ENCODE measurements at places on chromosomes 16 and 17.

- no peak for DNase-seq
These were observed 224.8 kb upstream of the TNRC6C start for GRCh38 chr17:77733576-77734296.

GRCh38 chr17:41141361-41141760 lies 1.0 kb upstream of the KRTAP4-6 start:
- DNase-seq = no peak

DNA sequence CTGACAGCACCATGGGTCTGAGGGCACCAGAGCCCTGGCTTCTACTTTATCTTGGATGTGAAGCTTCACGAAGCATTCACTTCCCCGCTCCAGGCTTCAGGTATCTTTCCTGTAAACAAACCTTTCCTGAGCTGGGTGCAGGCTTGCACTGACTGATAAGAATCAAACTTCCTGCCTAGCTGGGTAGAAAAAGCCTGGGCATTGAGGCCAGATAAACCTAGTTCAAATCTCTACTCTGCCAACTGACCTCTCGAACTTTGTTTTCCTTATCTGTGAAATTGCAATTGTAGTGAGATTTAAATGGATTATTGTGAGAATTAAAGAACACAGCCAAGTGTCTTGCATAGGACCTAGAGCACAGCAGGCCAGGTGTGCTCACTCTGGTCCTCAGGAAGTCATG lies 2.9 kb upstream of the TMEM208 start:
- no peak for DNase-seq

- no peak for DNase-seq
These were observed at the start of gene CPNE7 for GRCh38 chr16:89575247-89576152. Gene CPNE7, plus strand, starts transcription at chr16:89575758. Its CDS starts 140 bp downstream, at chr16:89575898.

GRCh38 chr17:36152639-36153120 lies 23.8 kb downstream of the TBC1D3B start:
- no peak for DNase-seq

DNA sequence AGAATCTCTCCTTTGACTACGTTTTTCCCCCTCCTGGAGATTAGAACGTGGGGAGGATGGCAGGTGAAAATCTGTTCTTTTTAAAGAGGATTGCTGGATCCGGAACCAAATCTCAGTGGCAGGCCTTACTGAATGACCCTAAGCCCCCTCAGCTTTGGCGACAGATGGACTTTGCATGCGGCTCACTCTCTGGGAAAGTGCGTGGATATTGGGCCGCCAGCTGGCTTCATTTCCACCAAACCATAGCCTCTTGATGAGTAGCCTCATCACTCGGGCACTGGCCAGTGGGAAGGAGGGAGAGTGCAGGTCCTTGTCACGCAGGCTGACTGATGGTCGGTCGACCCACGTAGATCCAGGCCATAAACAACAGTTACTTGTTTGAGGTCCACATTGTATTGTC lies 31.3 kb upstream of the CCDC182 start:
- DNase-seq = no peak

- DNase-seq = peak; percentile 9
These were observed 692 bp upstream of the SOCS1 start for GRCh38 chr16:11256661-11257130.

- DNase-seq = no peak
These were observed 770.8 kb upstream of the SOX9 start for GRCh38 chr17:71349908-71350600.

GRCh38 chr17:36885153-36885735 lies 52.0 kb upstream of the LHX1 start:
- DNase-seq = no peak

- DNase-seq = peak; percentile 18
These were observed 101.9 kb upstream of the HSBP1 start for GRCh38 chr16:83705856-83706255.

GRCh38 chr16:87834668-87835473 lies 34.4 kb downstream of the SLC7A5 start:
- DNase-seq = no peak

DNA sequence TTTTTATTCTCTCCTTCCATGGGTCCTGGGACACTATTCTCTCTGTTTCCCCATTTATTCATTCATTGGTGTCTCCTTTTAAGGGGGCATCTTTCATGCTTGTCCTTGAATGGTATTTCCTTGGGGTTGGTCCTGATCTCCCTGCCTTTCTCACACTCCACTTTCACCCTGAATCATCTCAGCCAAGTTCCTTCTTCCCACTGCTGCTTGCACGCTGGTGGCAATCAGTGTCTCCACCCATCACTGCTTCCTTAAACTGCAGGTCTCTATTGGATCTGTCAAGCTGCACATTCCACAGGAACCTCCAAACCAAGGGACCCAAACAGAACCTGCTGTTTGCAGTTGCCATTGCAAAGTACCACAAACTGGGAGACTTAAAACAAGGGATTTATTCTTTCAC lies 89.3 kb upstream of the SDK2 start:
- no peak for DNase-seq

GRCh38 chr17:40021451-40021971 lies 6.3 kb downstream of the CSF3 start:
- DNase-seq = peak; percentile 40

DNA sequence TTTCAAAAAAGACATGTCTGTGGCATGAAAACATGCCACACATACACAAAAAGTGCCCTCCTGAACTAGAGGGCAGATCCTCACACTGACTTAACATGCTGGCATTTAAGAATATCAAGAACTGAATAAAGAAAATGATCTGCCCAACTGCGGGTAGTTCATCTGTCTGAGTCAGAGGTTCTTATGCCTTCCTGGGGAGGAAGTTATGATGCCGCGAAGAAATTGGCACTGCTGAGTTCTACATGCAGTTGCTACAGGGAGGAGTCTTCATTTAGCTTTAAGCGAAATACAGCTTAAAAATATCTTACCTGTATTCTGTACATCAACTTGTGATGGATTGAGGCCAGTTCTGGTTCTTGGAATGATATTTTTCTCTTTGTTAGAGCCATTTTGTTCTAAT lies 6.3 kb downstream of the ALDH3A2 start:
- DNase-seq = no peak

- peak; percentile 10 for DNase-seq
These were observed 1231.8 kb downstream of the CDH11 start for GRCh38 chr16:63890081-63890480.

- DNase-seq = no peak
These were observed 22.2 kb downstream of the ITPRIPL2 start for GRCh38 chr16:19135896-19136438.

- DNase-seq = no peak
These were observed 9.8 kb upstream of the SMTNL2 start for GRCh38 chr17:4574448-4575045.

DNA sequence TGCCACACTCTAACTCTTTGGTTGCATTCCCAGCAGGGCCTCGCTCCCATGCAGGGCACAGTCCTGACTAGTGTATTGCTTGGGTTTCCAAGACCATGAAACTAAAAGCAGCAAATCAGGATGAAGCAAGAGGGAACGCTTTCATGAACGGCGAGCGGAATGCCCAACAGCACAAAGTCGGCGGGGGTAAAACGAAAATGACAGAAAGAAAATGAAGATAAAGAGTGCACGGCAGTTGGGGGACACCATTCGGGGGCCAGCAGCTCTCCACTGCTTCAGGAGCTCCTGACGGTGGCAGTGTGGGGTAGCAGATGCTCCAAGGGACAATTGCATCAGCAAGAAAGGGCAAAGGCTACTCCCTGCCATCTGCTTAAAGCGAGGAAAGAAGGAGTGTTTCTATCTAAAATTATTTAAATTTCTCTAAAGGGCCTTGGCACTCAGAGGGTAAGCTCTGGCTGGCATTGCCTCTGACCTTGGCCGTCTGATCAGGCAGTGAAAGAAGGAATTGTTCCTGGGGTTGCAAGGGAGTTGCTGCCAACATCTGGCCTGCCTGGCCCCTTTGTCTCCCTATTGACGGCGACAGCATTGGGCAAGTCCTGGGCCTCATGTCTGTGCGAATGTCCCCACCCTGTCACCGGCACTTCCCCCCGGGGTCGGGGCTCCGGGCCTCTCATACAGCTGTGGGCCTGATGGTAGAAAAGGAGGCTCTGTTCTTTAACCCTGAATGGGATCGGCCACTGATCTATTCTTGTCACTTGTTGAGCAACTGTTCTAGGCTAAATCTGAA lies 138.2 kb downstream of the CMIP start:
- no peak for DNase-seq

DNA sequence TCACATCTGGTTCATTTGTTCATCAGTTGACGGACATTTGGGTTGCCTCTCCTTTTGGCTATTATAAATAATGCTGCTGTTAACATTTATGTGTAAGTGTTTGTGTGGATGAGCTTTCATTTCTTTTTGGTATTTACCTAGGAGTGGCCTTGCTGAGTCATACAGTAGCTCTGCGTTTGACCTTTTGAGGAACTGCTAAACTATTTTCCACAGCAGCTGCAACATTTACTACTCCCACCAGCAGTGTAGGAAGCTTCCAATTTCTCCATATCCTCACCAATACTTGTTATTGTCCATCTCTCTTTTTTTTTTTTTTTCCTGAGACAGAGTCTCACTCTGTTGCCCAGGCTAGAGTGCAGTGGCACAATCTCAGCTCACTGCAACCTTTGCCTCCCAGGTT lies 20.7 kb upstream of the PLCG2 start:
- DNase-seq = no peak

DNA sequence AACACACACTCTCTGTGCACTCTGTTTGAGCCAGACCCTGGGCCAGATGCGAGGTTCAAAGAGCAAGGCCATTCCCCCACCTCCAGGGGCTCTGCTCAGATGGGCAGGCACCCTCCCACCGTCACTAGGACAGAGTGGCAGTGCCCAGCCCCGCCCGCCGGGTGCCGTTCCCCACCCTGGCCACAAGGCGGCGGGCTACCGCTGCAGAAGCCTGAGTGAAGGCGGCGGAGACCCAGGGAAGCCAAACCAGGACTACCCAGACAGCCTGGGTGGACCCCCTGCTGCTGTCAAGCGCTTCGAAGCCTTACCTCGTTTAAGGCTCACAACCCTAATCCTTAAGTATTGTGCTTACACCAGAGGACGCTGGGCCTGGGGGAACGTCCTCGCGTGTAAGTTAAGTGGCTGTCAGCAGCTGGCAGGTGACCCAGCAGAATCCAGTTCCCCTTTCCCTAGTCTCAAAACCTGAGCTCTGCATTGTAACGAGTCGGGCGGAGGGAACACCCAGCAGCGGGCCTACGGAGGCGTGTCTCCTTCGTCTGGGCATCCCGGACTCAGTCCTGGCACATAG lies 4.5 kb downstream of the ARHGAP27 start:
- DNase-seq = no peak

DNA sequence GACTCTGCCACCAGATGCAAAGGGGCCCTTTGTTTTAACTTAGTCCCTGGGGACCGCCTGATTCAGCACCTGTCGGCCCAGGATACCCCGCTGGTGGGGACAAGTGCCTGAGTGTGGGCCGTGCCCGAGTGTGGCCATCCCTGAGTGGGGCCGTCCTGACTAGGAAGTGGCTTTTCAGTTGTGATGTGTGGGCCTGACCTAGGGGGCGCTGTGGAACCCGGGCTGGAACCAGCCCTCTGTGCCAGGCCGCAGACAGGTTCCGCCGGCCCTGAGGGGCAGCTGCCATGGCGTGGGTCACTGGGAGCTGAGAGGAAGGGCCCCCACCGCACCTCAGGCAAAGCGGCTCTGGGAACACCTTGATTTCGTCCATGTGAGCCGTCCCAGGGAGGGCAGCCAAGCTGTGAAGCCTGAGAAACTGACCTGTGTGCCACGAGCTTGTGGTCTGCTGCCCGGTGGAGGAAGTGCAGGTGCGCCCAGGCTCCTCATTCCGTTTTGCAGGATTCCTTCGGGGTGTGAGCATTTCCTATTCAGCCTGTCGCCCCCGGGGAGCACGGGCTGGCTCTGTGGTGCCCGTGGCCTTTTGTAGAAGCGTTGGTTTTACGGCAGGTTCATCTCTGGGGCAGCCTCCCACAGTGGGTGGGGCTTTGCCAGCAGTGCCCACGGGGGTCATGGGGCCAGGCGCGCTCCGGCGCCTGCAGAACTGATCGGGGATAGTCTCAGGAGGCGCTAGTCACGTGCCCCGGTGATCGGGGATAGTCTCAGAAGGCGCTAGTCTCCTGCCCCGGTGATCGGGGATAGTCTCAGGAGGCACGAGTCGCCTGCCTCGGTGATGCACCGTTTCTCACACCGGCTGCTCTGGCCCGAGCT lies 5.3 kb downstream of the RPL13 start:
- no peak for DNase-seq

DNA sequence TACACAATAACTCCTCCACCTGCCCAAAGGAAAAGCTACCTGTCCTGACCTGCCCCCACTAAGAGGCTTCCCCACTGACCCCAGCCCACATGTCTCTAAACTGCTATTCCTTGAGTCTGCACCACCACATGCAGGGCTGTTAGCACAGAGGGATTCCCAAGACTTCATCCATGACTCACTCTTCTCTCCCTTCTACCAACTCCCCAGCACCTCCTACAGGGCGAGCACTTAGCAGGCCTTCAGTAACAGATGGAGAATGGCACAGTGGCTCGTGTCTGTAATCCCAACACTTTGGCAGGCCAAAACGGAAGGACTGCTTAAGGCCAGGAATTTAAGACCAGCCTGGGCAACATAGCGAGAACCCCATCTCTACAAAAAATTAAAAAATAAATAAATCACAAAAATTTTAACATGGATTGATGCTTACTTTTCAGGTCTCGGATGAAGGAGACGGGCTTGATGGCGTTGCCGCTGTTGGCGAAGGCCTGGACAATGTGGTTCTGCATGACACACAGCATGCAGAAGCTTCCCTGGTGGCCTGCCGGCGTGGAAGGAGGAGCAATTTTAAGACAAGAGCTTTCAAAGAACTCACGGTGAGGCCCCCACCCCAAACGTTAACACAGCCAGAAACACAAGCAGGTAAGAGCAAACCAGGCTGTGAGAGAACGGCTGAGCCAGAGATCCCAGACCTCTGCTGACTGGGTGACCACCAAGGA lies 12.0 kb downstream of the USP36 start:
- DNase-seq = no peak

GRCh38 chr17:58575511-58575910 lies 61.1 kb upstream of the MTMR4 start:
- DNase-seq = no peak
